Type B pancreatic cell (in vitro differentiated cells): ENCODE measurements at places on chromosomes 6 and 20.

GRCh38 chr6:44549516-44549915 is 162.0 kb downstream of the CDC5L start:
- no peak for DNase-seq

DNA sequence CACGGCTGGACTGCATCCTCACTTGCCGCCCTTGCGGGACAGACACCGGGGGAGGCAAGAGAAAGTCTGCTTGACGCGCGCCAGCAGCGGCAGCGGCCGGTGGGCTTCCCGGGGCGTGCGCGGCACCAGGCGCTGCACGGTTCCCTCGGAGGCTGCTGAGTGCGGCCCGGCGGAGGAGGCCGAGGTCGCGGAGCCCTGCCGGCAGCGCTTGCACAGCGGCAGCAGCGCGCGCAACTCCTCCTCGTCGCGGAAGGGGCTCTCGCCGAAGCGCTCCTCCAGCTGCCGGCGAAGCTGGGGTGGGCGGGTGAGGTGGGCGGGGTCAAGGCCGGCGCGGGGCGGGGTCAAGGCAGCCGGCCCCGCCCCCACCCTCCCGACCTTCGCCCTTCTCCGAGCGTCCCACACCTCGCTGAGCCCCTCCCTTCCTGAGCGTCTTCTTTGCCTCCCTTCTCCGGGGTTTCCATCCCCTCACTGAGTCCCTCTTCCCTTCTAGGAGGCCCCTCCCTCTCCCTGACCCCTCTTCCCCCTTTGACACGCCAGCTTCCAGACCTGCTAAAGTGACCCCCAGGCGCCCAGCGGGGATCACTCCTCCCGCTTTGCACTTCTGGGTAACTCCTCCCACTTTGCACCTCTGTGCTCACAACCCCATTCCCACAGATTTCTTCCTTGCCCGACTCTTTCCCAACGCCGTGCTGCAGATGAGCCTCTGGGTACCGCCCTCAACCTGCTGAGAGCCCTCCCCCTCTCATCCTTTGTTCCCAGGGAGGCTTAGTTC is 8.8 kb downstream of the DUSP15 start:
- DNase-seq: peak; percentile 88

- DNase-seq: no peak
Measured at GRCh38 chr6:111207141-111207858, 120.0 kb downstream of the SLC16A10 start.

DNA sequence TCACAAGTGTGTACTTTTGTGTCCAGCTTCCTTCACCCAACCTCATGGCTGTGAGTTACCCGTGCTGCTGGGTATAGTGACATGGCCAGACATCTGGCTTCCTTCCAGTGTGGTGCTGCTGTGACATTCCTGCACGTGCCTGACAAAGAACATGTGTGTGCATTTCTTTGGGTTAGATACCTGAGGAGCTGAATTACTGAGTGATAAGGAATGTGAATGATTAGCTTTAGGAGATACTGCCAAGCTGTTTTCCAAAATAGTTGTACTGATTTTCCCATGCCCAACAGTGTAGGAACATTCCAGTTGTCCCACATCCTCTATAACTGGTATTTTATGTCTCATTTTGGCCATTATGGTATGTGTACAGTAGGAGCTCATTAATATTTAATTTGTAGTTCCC is 132.5 kb downstream of the PREX1 start:
- DNase-seq: no peak

GRCh38 chr20:35448788-35449373 is 6.5 kb upstream of the CEP250 start:
- no peak for DNase-seq

DNA sequence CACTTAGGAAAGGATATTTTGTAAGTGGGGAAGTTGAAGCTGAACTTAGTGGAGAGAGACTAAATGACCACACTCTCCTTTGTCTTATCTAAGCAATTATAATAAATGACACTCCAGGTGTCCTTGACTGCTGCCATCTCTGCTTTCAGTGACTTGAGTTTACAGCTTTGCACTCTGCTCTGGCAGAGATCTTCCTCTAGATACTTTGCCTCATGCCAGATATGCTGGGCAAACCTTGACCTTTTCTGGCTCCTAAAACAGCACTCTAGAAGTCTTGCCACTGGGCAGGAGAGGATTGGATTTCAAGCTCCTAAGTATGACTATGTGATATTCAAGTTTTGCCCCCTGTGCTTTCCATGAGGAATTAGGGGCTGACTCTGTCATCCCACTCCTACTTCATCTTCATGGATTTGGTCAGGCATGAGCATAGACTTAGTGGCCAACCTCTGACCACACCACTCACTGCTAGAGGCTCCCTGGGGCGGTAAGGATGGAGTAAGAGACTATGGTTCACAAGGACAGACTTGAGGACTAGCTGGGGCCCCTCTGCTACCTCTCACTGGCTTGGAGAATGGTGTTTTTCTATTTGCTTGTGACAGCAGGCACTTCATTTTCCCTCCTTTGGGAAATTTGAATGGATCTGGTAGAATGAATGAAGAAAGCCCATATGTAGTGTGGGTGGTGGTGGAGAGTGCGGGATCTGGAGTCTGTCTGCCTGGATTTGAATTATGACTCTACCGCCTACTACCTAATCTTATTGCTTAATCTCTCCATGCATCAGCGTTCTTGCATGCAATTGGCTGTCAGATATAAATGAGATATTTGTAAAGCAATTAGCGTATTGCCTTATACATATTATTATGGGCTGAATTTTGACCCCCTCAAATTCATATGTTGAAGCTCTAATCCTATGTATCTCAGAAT is 191.4 kb downstream of the REV3L start:
- DNase-seq: no peak

DNA sequence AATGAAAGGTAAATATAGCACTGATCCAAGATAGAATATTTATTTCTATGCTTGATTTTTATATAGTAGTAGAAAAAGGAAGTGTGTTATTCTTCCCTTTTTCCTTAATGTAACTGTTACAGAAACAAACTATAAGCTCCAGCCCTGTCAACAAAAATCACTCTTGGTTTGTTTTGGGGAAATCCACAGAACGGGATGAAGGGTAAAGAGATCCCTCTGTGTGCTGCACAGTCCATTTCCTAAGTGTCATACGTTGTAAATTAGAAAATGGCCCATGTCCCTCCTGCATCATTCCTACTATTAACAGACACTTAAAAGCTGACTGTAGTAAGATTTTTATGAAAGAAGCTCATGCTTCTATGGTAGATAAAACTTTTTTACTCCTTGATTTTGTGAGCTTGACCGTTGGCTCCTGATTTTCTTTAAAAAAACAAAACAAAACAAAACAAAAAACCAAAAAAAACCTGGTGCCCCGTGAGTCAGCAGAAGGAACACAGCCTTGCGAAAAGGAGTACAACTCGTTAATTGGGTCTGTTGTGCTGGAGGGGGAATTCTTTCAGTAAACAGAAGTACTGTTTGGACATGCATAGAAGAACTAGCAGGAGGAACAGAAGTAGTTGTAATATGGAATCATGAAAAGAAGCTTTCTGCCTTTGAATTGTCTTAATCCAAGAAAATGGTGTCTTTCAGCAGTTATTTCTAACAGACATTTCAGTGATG is 67.5 kb downstream of the RTN4IP1 start:
- no peak for DNase-seq

DNA sequence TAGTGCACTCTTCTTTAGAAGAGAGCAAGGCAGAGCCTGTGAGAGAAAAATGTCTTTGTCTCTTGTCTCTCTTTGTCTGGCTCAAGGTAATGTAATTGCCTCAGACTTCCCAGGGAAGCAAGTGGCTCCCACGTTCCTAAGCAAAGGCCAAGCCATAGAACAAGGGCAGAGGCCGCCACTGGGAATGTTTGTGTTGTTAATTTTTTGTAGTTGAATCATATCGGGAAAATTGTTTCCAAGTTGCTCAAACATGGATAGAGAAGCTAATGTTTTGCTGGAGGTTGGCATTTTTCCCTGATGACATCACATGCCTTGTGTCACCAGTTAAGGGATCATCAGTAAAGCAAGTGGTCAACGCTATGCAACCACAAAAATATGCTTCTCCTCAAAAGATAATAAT is 211.5 kb upstream of the FOXA2 start:
- DNase-seq: no peak

DNA sequence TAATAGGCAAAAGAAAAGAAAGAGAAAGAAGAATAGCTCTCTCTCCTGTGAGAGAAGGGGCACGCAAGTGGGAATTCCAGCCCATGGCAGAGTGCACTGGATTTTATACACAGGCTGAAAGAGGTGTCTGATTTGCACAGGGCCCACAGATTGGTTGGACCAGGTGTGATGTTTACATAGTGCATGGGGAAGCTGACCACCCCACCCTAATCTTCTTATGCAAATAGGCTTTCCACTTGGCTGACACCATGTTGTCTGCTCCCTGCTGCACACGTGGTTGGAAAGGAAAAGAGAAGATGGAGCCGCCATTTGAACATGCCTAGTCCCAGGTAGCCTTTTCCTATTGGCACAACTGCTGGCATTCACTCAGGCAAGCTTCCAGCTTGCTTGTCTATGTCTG is 20.2 kb downstream of the MICA start:
- DNase-seq: no peak

DNA sequence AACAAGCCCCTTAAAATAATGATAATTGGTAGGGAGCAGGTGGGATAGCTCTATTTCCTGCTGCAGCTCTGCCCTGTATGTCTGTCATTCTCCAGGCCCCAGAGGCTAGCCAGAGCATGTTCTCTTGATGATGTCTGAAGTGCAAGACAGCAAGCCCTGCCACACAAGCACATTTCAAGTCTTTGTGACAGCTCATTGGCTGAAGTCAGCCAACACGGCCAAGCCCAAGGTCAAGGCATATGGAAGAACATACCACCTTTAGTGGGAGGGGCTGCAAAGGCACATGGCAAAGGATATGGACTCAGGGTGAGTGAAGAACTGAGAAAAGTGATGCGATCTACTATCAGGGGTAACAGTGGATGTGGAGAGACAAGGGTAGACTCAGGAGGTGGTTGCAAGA is 116.1 kb downstream of the PRND start:
- no peak for DNase-seq

DNA sequence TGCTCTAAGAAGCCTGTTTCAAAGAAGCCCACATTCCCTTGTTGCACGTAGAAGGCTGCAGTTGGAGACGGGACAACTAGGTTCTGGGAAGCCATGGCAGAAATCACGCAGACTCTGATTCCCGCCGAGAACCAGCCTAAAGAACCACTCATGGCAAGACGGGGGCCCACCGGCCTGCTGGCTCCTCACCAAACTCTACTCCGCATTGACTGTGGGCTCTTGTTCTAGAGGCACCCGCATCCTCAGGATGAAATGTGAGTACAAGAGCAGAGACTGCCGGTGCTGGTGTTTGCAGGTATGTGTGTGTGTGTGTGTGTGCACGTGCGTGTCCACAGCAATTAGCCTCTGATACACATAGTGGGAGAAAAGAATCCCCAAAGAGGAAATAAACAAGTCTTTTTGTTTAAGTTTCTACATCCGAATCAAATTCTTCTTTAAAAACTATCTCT is 42.3 kb upstream of the NR2E1 start:
- no peak for DNase-seq

GRCh38 chr20:46698788-46699187 is 9.5 kb upstream of the TP53RK start:
- DNase-seq: no peak

DNA sequence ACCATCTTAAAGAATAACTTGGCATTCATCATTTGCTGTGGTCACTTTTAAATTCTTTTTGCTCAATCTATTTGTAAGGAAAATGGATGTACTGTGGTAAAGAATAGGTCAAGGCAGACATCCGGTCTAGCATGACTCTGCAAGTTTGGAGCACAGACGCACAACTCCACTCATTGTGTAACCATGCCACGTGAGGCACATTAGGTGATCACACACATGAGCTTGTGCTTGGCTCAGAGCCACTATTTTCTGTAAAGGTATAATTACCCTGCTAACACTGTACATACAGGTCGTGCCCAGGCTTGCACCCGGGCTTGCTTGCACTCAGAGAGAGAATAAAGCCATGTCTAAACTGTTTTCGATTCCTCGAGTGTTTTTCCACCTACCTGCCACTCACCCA is 1289.1 kb upstream of the ADGRB3 start:
- no peak for DNase-seq

GRCh38 chr6:3343089-3343883 is 84.5 kb downstream of the PSMG4 start:
- DNase-seq: no peak

GRCh38 chr6:38169977-38170526 is 350.5 kb downstream of the ZFAND3 start:
- no peak for DNase-seq

DNA sequence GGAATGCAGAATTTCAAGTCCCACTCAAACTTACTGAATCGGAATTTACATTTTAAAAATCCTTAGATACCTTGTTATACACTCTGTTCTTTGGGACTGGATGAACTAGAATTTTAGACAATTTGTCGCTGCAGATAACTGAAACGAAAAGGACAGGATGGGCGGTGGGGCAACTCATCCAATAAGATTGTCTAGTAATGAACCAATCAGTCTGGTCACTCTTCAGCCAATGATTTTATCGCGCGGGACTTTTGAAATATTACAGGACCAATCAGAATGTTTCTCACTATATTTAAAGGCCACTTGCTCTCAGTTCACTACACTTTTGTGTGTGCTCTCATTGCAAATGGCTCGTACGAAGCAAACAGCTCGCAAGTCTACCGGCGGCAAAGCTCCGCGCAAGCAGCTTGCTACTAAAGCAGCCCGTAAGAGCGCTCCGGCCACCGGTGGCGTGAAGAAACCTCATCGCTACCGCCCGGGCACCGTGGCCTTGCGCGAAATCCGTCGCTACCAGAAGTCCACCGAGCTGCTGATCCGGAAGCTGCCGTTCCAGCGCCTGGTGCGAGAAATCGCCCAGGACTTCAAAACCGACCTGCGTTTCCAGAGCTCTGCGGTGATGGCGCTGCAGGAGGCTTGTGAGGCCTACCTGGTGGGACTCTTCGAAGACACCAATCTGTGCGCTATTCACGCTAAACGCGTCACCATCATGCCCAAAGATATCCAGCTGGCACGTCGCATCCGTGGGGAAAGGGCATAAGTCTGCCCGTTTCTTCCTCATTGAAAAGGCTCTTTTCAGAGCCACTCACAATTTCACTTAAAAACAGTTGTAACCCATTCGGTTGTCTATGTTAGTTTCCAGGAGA is 41.9 kb upstream of the HFE start:
- no peak for DNase-seq

GRCh38 chr6:112039431-112039770 is 14.5 kb upstream of the CCN6 start:
- DNase-seq: no peak

DNA sequence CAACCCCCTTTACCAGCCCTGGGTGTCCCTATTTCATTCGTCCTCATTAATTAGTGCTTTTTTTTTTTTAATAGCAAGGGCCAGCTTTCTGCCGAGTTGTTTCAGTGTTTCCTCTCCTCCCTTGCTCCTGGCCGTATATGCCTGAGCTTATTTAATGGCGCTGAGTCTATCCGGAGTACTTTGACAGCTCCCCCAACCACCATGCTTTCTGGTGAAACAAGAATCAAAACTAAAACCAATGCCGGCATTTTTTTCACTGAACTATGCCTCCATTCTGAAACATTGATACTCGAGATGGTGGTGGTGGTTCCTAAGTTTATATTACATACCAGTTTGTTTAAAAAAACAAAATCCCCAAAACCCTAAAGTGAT is 1.2 kb downstream of the DCBLD1 start:
- no peak for DNase-seq
